ENCODE measurements at places on chromosomes 6 and 20.
A peak's percentile ranks its signal among the peaks of the same experiment; 100 is the strongest.

GRCh38 chr20:40294747-40295146, 394.3 kb downstream of the MAFB start:
- peaks cover 23% of the 10 kb centered on the region for H3K4me1 ChIP-seq
- no peaks in the 10 kb centered on the region for H3K36me3 ChIP-seq
- no peak overlapping the region for H3K4me3 ChIP-seq
- H3K27ac ChIP-seq, result peak overlapping the region; percentile 57
- no peaks in the 10 kb centered on the region for H3K27me3 ChIP-seq

- no peak overlapping the region for H3K4me3 ChIP-seq
- DNase-seq, result no peak
- H3K27ac ChIP-seq, result peak overlapping the region; percentile 47
- H3K36me3 ChIP-seq, result no peaks in the 10 kb centered on the region
These were observed 6.0 kb downstream of the CD83 start for GRCh38 chr6:14123386-14124111.

DNA sequence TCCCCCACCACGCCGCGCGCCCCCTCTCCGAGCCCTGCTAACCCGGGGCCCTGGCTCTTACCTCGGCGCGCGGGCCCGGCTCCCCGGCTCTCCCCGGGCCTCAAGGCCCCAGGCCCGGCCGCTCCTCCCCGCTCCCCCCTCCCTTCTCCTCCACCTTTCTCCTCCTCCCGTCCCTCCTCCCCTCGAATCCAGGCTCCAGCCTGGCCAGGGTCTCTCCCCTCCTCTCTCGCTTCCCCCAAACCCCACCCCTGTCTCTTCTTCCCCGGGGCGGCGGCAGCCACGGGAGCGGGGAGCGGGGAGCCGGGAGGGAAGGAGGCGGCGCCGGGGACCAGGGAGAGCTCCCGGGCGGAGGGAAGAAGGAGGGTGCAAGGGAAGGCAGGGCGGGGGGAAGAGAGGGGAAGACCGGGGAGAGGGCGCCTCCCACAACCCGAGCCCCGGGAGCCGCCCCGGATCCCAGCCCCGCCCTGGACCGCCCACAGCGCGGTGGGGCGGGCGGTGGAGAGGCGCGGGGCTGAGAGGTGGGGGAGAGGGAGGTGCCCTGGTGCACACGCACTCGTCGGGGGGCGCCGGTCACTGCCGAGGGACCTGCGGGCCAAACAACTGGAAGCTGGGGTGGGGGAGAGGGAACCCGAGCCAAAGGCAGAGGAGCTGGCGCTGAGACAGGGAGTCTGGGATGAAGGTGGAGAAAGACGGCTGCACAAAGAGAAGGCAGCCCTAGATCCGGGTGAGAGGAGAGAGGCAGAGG, at the start of gene GABBR1:
GABBR1 (minus strand) TSS at position 395 of the 745 bp plus-strand sequence. CDS start 798 bp downstream, outside the sequence.
- H3K4me1 ChIP-seq, result peaks cover 48% of the 10 kb centered on the region
- H3K27ac ChIP-seq, result peak within 1 kb of the TSS; percentile 76
- H3K36me3 ChIP-seq, result no peaks in the 10 kb centered on the region
- H3K27me3 ChIP-seq, result peaks cover 7% of the 10 kb centered on the region
- DNase-seq, result peak; percentile 90
- peak within 1 kb of the TSS; percentile 82 for H3K4me3 ChIP-seq

DNA sequence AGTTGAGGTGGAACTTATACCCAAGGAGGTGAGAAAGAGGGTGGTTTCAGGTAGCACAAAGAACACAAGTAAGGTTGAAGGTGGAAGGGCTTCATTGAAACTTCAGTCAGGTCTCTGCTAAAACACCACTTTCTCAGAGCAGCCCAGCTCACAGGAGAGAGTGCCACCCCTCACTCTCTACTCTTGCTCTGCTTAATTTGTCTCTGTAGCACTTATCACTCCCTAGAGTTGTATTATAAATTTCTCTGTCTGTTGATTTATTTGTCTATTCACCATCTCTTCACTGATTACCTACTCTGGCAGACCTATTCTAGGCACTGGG, 353.8 kb upstream of the CNR1 start:
- no peak overlapping the region for H3K4me3 ChIP-seq
- H3K27me3 ChIP-seq, result no peaks in the 10 kb centered on the region
- no peak overlapping the region for H3K27ac ChIP-seq

- peaks cover 13% of the 10 kb centered on the region for H3K4me1 ChIP-seq
- H3K36me3 ChIP-seq, result no peaks in the 10 kb centered on the region
- H3K27me3 ChIP-seq, result peaks cover 14% of the 10 kb centered on the region
These were observed 122.7 kb downstream of the SMOC2 start for GRCh38 chr6:168563656-168564055.

DNA sequence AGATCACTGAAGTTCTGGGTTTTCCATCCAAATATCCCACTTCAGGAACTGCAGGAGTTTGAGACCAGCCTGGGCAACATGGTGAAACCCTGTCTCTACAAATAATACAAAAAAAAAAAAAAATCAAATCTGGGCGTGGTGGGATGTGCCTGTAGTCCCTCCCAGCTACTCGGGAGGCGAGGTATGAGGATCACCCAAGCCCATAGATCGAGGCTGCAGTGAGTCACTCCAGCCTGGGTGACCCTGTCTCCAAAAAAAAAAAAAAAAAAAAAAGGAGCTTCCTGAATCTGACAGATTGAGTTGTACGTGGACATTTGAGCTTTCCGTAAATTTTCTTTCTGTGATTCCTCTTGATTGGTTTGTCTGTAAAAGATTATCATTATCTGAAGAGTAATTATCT, 55.6 kb downstream of the TULP4 start:
- H3K4me3 ChIP-seq, result no peak overlapping the region
- H3K27ac ChIP-seq, result no peak overlapping the region
- H3K4me1 ChIP-seq, result peaks cover 17% of the 10 kb centered on the region
- DNase-seq, result no peak
- no peaks in the 10 kb centered on the region for H3K36me3 ChIP-seq

GRCh38 chr6:54873599-54873998, 27.0 kb downstream of the FAM83B start:
- H3K36me3 ChIP-seq, result no peaks in the 10 kb centered on the region
- no peak for DNase-seq
- no peaks in the 10 kb centered on the region for H3K4me1 ChIP-seq
- no peak overlapping the region for H3K27ac ChIP-seq
- H3K27me3 ChIP-seq, result no peaks in the 10 kb centered on the region
- H3K4me3 ChIP-seq, result no peak overlapping the region

- DNase-seq, result peak; percentile 59
- H3K27ac ChIP-seq, result no peak overlapping the region
- H3K27me3 ChIP-seq, result no peaks in the 10 kb centered on the region
- H3K4me1 ChIP-seq, result peaks cover 47% of the 10 kb centered on the region
- H3K36me3 ChIP-seq, result peaks cover 25% of the 10 kb centered on the region
These were observed 15.5 kb downstream of the CCDC167 start for GRCh38 chr6:37483917-37484785.

DNA sequence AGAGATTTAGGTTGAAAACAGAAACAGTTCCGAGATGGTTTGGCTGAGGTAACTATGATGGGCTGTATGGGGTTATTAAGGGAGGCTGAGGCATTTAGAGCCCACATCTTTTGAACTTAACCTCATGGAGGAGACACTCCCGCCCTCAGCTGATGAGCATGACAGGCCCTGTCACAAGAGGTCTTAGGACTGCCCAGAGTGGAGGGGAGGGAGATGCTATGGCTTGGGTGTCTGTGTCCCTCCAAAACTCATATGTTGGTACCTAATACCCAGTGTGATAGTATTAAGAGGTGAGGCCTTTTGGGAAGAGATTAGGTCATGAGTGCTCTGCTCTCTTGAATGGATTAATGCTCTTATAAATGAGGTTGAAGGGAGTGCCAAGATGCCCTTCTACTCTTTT, 126.6 kb downstream of the CDC5L start:
- no peaks in the 10 kb centered on the region for H3K27me3 ChIP-seq
- peaks cover 12% of the 10 kb centered on the region for H3K4me1 ChIP-seq
- DNase-seq, result no peak
- H3K4me3 ChIP-seq, result no peak overlapping the region

- no peaks in the 10 kb centered on the region for H3K36me3 ChIP-seq
- no peak overlapping the region for H3K4me3 ChIP-seq
- no peaks in the 10 kb centered on the region for H3K4me1 ChIP-seq
- no peak for DNase-seq
- H3K27ac ChIP-seq, result no peak overlapping the region
These were observed 38.3 kb upstream of the TMX4 start for GRCh38 chr20:8057871-8058270.

- peaks cover 37% of the 10 kb centered on the region for H3K4me1 ChIP-seq
- peaks cover 91% of the 10 kb centered on the region for H3K36me3 ChIP-seq
- DNase-seq, result no peak
- H3K27me3 ChIP-seq, result no peaks in the 10 kb centered on the region
- H3K4me3 ChIP-seq, result no peak overlapping the region
These were observed 29.8 kb upstream of the TBC1D20 start for GRCh38 chr20:492159-492558.

GRCh38 chr6:149813351-149813750, 50.8 kb downstream of the LRP11 start:
- no peak overlapping the region for H3K4me3 ChIP-seq
- H3K27me3 ChIP-seq, result no peaks in the 10 kb centered on the region
- DNase-seq, result no peak

DNA sequence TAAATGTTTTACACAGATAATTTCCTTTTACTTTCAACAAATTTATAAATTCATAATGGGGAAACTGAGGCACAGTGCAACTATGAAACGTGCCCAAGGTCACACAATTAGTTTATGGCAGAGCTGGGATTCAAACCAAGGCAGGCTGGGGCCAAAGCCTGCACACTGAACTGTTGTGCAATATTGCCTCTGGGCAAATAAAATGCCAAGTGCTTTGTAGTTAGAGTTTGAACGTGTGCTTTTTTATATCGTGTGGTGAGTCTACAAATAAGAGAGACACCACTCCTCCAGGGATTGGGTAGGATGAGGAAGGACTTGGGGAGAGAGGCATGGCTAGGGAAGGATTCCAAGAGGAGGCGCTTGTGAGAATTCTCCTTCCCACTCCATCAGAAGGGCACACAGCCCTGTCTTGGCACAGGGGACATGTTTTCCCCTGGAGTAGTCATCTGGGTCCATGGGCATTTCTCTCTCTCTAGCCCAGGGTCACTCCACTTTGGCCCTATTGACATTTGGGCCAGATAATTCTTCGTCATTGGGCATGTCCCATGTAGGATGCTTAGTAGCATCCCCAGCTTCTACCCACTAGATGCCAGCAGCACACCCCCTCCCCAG, 2.8 kb upstream of the CDH22 start:
- peaks cover 100% of the 10 kb centered on the region for H3K27me3 ChIP-seq
- peaks cover 30% of the 10 kb centered on the region for H3K4me1 ChIP-seq
- H3K36me3 ChIP-seq, result no peaks in the 10 kb centered on the region
- H3K4me3 ChIP-seq, result no peak overlapping the region
- no peak for DNase-seq
- no peak overlapping the region for H3K27ac ChIP-seq

DNA sequence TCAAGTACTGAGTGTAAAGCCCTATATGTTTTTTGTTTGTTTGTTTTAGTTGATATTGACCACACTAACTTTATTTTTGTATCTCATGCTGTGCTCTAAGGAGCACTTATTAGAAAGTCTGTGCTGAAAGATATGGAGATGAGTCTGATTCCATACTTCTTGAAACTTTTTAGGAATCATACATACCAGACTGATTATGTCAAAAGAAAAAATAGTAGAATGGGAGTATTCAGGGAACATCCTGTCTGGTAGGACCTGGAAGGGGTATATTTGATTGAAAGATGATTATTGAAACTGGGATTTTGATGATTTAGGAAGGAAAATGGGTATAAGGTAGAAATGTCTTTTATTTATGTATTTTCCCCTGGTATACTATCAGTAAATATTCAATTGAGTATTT, 111.4 kb downstream of the QKI start:
- H3K4me3 ChIP-seq, result no peak overlapping the region
- H3K36me3 ChIP-seq, result no peaks in the 10 kb centered on the region
- no peak for DNase-seq

GRCh38 chr6:105649192-105649591, 246.3 kb upstream of the PREP start:
- H3K36me3 ChIP-seq, result no peaks in the 10 kb centered on the region
- H3K4me3 ChIP-seq, result no peak overlapping the region
- H3K4me1 ChIP-seq, result peaks cover 11% of the 10 kb centered on the region
- H3K27me3 ChIP-seq, result no peaks in the 10 kb centered on the region

GRCh38 chr6:40640599-40641227, 53.5 kb upstream of the LRFN2 start:
- DNase-seq, result no peak
- H3K4me1 ChIP-seq, result no peaks in the 10 kb centered on the region
- H3K4me3 ChIP-seq, result no peak overlapping the region
- H3K27me3 ChIP-seq, result peaks cover 81% of the 10 kb centered on the region

DNA sequence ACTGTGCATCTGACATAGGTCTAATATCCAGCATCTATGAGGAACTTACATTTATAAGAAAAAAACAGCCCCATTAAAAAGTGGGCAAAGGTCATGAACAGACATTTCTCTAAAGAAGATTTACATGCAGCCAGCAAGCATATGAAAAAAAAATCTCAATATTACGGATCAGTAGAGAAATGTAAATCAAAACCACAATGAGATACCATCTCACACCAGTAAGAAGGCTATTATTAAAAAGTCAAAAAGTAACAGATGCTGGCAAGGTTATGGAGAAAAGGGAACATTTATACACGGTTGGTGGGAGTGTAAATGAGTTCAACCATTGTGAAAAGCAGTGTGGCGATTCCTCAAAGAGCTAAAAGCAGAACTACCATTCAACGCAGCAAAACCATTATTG, 13.1 kb downstream of the METTL24 start:
- no peaks in the 10 kb centered on the region for H3K36me3 ChIP-seq
- DNase-seq, result no peak
- no peak overlapping the region for H3K27ac ChIP-seq
- no peaks in the 10 kb centered on the region for H3K4me1 ChIP-seq
